ENCODE measurements at places on chromosomes 2 and 18.

- H3K4me3 ChIP-seq: no peak overlapping the region
- peaks cover 3% of the 10 kb centered on the region for H3K27me3 ChIP-seq
- no peak overlapping the region for H3K27ac ChIP-seq
- H3K4me1 ChIP-seq: peaks cover 7% of the 10 kb centered on the region
- no peaks in the 10 kb centered on the region for H3K36me3 ChIP-seq
- no peak for DNase-seq
Measured at GRCh38 chr2:99936065-99936464, 206.3 kb downstream of the AFF3 start.

- no peaks in the 10 kb centered on the region for H3K27me3 ChIP-seq
- no peak overlapping the region for H3K4me3 ChIP-seq
- H3K4me1 ChIP-seq: no peaks in the 10 kb centered on the region
- no peaks in the 10 kb centered on the region for H3K36me3 ChIP-seq
- no peak for DNase-seq
Measured at GRCh38 chr18:43866696-43867095, 589.4 kb upstream of the SYT4 start.

DNA sequence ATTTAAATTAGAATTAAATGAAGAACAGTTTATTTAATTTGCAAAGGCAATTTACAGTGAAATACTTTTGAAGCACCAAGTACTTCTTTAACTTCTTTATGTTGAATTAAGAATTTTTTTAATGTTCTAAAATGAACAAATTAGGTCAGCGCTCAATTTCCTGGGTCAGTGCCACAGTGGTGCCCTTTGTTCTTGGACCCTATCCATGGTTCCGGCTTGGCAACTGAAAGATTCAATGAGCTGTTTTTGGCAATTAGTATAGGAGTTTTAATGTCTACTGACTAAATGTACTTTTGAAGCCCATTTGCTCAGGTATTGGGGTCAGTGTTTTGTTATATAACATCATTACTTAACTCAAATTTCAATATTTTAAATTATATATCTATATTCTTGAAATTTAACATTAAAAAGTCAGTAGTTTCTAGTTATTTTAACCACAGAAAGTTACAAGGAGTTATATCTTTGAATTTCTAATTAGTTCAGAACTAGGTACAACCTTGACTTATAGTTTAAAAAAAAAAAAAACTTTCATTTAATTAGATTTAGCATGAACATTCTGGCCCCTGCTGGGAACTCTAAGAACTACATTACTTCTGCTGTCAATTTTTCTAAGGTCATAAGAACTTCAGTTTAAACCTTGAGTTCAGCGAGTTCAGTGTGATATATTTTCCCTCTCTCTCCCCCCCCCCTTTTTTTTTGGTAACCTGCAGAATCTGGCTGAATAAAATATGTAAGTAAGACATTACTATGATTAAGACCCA, 7.6 kb upstream of the MSTN start:
- no peaks in the 10 kb centered on the region for H3K27me3 ChIP-seq
- DNase-seq: peak; percentile 52
- no peaks in the 10 kb centered on the region for H3K36me3 ChIP-seq
- no peaks in the 10 kb centered on the region for H3K4me1 ChIP-seq
- H3K27ac ChIP-seq: no peak overlapping the region

DNA sequence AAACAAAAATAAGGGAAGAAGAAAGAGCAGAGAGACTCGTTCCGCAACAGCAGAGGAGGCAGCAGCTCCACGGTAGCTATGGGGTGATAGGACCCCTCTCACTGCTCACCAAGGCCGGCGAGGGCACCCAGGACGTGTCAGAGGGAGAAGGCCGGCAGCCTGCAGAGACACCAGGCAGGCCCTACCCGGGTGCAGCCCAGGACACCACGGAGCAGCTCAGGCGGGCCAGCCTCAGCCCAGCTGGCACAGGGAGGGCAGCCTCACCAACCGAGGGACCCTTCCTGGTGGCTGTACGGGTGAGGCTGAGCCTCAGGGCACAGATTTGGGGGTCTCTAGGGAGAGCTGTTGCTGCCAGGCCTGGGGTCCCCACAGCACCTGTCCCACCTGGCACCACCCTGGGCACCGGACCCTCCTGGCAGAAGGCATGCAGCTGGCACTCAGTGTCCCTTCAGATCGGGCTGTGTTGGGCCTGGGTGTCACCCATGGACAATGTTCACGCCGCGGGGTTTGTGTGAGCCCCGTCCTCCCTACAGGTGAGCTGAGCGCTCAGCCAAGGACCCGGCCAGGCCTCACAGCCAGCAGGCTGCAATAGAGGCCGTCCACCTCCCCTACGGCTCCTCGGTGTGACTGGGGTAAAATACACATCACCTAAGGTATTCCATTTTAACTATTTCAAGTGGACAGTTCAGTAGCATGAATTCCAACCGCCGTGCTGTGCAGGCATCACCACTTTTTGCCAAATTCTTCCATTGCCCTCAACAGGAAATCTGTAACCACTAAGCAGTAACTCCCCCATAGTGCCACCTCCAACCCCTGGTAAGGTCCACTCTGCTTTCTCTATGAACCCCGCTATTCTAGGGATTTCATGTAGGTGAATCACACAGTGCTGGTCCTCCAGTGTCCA, 21.6 kb downstream of the KCNG2 start:
- peaks cover 27% of the 10 kb centered on the region for H3K4me1 ChIP-seq
- peak overlapping the region; percentile 8 for H3K27ac ChIP-seq
- H3K36me3 ChIP-seq: no peaks in the 10 kb centered on the region

DNA sequence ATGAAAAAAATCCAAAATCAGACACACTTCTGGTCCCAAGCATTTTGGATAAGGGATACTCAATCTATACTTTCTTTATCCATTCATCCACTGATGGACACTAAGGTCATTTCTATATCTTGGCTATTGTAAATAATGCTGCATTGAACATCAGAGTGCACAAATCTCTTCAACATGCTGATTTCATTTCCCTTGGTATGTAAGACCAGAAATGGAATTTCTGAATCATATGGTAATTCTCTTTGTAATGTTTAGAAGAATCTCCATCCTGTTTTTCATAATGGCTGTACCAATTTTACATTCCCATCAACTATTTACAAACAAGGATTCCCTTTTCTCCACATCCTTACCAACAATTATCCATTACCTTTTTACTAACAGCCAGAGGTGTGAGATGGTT, 33.7 kb upstream of the MCM6 start:
- DNase-seq: no peak
- H3K36me3 ChIP-seq: peaks cover 13% of the 10 kb centered on the region
- no peak overlapping the region for H3K27ac ChIP-seq
- H3K4me3 ChIP-seq: no peak overlapping the region

DNA sequence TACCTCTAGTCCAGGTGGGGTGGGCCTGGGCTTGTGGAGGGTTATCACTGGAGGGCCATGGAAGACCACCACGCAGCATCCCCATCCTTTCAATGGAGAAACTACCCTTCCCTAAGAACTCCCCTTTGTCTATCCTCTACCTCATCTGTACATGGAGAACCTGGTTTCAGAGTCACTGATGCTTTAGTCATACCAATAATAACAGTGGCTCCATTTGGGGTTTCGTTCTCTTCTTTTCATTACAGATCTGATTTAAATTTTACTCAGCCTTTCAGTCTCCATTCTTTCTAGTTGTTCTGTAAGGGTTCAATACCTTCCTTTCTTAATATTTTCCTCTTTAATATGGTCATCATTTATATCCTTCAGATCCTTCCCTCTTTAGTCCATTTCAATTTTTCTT, 54.6 kb upstream of the ZFP36L2 start:
- DNase-seq: no peak
- no peak overlapping the region for H3K27ac ChIP-seq
- H3K4me1 ChIP-seq: peaks cover 17% of the 10 kb centered on the region
- no peak overlapping the region for H3K4me3 ChIP-seq

DNA sequence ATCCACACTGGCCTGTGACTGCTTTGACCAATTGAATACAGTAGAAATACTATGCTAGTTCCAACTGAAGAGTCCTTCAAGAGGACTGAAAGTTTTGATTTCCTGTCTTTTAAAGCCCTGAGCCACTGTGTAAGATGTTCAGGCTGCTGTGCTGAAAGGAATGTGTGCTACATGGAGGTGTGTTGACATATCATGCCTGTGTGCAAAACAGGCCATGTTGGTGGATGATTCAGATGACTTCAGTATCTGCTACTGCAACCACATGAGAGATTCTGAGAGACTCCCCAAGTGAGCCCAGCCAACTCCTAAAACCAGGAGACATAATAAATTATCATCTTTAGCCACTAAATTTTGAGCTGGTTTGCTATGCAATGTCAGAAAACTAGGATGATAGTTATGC, 662.9 kb downstream of the ZEB2 start:
- no peak overlapping the region for H3K27ac ChIP-seq
- H3K4me3 ChIP-seq: no peak overlapping the region
- no peaks in the 10 kb centered on the region for H3K4me1 ChIP-seq
- no peaks in the 10 kb centered on the region for H3K27me3 ChIP-seq

- H3K4me3 ChIP-seq: no peak overlapping the region
- no peak for DNase-seq
- H3K27me3 ChIP-seq: peaks cover 2% of the 10 kb centered on the region
- peaks cover 25% of the 10 kb centered on the region for H3K36me3 ChIP-seq
- no peaks in the 10 kb centered on the region for H3K4me1 ChIP-seq
Measured at GRCh38 chr2:280650-281110, 7.2 kb downstream of the ALKAL2 start.

DNA sequence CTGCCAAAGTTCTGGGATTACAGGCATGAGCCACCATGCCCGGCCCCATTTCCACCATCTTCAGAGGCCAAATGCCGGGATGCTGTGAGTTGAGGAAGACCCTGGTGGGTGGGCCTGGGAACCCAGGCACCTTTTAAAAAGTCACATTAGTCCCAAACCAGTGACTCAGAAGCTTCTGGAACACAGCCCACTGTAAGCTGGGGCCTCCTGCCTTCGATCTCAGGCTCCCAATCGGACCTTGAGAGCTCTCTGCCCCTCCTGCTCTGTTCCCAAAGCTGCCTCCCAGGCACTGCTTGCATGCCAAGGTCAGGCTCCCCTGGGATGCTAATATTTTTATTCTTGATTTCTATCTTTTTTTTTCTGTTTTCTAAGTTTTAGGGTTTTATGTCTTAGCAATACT, 4.2 kb downstream of the ADCY3 start:
- no peak overlapping the region for H3K4me3 ChIP-seq
- peaks cover 17% of the 10 kb centered on the region for H3K27me3 ChIP-seq
- H3K4me1 ChIP-seq: peaks cover 36% of the 10 kb centered on the region
- DNase-seq: no peak
- peaks cover 18% of the 10 kb centered on the region for H3K36me3 ChIP-seq

DNA sequence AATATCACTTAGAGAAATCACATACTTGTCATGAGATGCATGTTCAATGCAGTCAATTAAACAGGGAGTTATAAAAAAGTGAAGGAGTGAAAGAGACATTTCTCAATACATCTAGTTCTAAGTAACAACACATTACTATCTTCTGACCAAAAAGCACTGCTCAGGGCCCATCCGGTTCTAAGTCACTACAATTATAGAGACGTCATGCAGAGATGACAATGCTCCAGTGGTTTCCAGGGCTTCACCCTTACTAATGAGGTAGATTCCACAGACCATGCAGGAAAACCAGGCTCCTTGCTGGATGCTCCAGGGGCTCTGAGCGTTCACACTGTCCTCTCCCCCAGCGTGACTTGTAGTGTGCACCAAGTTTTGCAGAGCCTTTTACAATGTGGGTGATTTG, 88.0 kb downstream of the FTCDNL1 start:
- H3K4me3 ChIP-seq: no peak overlapping the region
- no peaks in the 10 kb centered on the region for H3K27me3 ChIP-seq
- no peaks in the 10 kb centered on the region for H3K4me1 ChIP-seq
- DNase-seq: no peak

DNA sequence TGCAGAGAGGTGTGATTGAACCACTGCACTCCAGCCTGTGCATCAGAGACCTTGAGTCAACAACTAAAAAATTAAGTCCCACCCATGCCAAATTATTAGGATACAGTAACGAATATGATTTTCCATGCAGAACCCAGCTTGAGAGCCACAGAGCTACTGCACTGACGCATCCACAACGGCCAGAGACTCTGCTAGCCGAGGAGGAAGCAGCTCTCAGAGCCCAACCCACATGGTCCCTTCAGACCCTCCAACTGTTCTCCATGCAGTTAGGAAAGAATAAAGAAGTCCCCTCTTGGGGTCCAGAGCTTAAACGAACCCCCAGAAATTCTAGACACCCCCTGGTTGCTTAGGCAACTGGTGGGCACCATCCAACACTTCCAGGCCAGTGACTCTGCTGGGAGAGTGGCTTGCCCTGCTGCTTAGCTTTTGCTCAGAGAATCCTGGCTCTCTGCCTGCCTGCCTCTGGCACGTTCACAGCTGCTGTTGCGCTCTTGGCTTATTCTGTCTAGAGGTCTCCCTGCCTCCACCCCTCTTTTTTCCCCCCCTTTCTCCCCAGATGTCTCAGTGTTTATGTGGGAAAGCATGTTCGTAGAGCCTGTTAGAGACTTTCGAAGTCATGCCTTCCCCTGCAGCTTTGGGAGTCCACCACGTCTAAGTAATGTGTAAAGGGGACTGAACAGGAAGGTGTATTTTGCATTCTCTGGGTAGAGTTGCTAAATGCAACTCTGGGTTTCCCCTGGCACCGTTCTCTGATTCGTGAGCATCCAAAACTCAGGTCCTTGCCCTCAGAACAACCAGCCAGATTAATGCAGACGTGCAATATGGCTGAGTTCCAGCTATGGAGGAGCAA, 26.0 kb upstream of the SP3 start:
- no peak for DNase-seq
- no peak overlapping the region for H3K4me3 ChIP-seq
- no peaks in the 10 kb centered on the region for H3K27me3 ChIP-seq
- peaks cover 16% of the 10 kb centered on the region for H3K4me1 ChIP-seq

DNA sequence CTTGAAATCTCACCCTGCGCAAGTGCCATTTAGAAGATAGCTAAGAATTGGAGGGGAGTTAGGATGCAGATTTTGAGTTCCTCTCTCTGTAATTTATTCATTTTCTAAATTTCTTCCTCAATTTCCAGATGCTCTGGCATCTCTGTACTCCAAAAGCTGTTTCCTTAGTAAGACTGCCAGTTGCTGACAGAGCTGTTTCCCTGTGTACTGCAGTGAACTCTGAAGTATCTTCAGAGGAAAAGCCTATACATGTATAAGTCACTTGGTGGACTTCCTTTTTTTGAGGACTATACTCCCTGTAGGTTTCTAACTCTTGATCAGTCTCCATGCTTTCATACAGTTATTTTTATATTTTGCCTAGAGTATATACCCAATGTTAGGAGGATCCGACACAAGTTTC, 1.5 kb upstream of the RESP18 start:
- no peak for DNase-seq
- H3K4me3 ChIP-seq: no peak overlapping the region
- H3K4me1 ChIP-seq: peaks cover 3% of the 10 kb centered on the region
- H3K27me3 ChIP-seq: peaks cover 19% of the 10 kb centered on the region

GRCh38 chr2:60771508-60771907, 15.4 kb downstream of the PAPOLG start:
- no peaks in the 10 kb centered on the region for H3K4me1 ChIP-seq
- H3K27ac ChIP-seq: no peak overlapping the region
- no peak for DNase-seq
- H3K36me3 ChIP-seq: peaks cover 17% of the 10 kb centered on the region
- no peaks in the 10 kb centered on the region for H3K27me3 ChIP-seq

DNA sequence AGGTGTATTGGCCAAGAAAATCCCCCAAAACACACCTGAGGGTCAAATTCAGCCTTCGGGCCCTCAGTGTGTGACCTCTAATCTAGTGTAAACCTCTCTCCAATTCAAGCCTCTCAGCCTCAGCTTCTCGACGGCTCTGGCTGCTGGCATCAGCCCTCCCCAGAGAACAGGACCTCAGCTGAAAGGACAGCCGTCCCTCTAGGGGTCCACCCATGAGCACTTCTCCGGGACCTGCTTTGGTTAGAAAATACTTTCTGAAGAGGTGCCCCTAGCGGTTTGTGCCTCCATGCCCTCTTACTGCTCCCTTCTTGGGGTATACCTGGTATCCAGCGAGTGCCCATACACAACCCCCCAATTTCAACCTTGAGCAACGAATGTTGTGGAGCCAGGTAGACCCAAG, 48.8 kb downstream of the INHBB start:
- no peaks in the 10 kb centered on the region for H3K36me3 ChIP-seq
- H3K4me3 ChIP-seq: no peak overlapping the region
- DNase-seq: no peak
- peaks cover 6% of the 10 kb centered on the region for H3K27me3 ChIP-seq

Measured in endothelial cell (in vitro differentiated cells).